ENCODE measurements at places on chromosomes 5 and 9.

GRCh38 chr5:36360307-36360706 is 58.6 kb upstream of the RANBP3L start:
- DNase-seq = no peak

DNA sequence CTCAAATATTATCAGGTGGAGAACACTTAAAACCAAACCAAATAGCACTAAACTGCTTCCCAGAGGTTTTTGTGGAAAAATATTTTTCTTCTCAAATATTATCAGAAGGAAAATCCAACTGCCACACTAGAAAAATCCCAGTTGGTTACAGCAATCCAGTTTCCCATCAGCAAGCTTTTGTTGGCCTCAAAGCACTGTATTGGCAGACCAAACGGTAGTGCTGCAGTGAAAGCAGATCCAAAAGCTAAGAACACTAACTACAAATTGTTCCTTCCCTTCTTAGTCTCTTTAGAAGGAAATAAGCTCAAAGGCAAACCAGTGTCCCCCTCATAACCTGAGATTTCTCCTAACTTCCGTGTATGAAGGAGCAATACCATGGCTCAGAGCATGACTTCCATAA is 105.3 kb downstream of the TRIM36 start:
- DNase-seq = no peak

DNA sequence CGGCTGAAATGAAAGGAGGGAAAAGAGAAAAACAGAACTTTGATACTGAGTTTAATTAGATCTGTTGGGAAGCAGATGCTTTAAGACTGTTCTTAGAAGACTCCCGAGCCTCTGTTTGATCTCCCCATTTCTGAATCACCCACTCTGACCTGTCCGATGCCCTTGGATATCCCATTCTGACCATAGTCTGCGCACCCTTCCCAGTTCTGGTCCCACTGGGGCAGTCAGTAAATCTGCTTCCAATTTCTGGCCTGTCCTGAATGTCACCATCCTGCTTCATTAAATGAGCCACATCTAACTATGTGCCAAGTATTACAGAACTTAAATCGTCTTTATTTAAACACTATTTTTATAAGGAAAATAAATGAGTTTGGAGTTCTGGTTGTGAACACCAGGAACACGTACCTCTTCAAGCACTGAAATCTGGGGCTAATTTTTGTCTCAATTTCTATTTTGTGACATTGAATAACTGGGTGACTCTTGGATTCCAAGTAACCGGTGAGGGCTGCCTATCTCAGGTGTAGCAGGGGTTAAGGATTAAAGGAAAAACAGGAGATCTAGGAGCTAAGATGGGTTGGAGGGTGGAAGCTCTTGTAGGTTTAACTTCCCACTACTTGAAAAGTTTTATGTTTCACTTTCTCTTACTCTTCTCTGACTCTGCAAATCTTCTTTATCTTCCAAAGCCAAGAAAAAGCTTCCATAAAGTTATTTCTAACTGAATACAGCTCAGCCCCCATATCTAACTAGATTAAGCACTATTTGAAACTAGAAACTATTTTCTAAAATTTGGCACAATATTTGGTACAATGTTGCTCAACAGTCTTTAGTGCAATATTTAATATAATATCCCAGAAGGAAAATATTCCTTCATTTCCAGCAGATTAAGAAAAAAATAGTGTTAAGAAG is 40.1 kb downstream of the ALDH1A1 start:
- DNase-seq = no peak

- DNase-seq = no peak
These were observed 51.0 kb downstream of the PTPDC1 start for GRCh38 chr9:94135222-94135621.

GRCh38 chr5:107893642-107894041 is 222.9 kb upstream of the EFNA5 start:
- no peak for DNase-seq

- DNase-seq = no peak
These were observed 281.8 kb downstream of the AOPEP start for GRCh38 chr9:95008151-95008771.

DNA sequence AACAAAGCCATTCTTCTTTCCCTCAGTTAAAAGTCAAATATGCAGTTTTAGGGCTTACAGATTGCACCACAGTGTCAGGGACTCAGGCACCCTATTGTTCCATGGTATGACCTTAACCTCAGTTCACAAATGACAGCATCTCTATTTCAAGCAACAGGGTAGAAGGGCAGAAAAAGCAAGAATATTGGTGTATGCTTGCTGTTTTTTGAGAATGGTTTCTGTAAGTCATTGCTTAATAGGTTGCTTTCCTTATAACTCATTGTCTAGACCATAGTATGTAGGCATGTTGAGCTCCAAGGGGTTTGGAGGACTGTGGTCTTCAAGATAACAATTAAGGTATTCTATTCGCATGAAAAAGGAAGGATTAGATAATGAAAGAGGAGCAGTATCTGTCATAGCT is 183.5 kb upstream of the EDIL3 start:
- no peak for DNase-seq

GRCh38 chr5:7795306-7795705 is 55.6 kb downstream of the CFAP90 start:
- DNase-seq = no peak

- peak; percentile 63 for DNase-seq
These were observed 925 bp downstream of the ABHD17B start for GRCh38 chr9:71909887-71910649.

DNA sequence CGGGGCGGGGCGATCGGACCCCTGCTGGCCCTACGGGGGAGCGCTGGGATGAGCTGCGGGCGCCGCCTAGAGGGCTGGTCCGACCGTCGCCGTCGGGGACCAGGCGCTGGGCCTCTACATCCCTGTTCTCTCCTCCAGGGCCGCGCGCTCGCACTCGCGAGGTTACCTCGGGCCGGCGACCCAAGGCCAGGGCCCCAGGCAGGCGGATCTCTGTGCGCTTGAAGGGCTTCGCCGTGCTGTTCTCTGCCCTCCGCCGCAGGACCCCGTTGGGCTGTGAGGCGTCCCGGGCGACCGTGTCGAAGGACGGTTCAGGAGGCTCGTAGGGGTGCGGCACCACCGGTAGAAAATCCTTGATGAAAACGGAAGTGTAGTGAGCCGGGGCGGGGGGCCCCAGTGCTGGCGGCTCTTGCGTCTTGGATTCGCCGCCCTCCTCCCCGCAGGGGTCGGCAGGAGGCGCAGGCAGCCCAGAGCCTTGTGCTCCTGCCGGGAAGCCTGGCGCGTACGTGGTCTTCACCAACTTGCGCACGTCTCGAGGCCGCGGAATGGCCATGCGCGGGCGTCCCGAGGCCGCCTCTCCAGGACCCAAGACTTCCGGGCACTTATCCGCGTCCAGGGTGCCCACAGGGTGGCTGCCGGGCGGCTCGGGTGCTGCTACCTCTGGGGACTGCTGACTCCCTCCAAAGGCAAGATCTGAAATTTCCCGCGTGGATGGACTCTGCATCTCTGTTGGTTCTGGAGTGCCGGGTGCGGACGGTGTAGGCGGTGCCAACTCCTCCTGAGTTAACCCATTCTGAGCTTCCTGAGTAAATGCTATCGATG is 2.0 kb downstream of the PROB1 start:
- peak; percentile 81 for DNase-seq

DNA sequence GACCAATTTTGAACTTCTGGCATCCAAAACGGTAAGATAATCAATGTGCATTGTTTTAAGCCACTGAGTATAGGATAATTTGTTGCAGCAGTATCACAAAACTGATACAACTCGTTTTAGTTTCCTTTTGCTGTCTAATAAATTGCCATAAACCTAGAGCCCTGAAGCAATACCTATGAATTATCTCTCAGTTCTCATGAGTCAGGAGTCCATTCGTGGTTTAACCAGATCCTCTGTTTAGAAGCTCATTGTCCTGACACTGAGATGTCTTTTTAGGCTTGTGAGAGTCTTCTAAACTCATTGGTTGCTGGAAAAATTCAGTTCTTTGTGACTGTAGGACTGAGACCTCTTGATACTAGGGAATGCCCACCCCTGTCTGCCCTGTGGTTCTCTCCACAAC is 262.9 kb downstream of the SEMA5A start:
- DNase-seq = no peak

DNA sequence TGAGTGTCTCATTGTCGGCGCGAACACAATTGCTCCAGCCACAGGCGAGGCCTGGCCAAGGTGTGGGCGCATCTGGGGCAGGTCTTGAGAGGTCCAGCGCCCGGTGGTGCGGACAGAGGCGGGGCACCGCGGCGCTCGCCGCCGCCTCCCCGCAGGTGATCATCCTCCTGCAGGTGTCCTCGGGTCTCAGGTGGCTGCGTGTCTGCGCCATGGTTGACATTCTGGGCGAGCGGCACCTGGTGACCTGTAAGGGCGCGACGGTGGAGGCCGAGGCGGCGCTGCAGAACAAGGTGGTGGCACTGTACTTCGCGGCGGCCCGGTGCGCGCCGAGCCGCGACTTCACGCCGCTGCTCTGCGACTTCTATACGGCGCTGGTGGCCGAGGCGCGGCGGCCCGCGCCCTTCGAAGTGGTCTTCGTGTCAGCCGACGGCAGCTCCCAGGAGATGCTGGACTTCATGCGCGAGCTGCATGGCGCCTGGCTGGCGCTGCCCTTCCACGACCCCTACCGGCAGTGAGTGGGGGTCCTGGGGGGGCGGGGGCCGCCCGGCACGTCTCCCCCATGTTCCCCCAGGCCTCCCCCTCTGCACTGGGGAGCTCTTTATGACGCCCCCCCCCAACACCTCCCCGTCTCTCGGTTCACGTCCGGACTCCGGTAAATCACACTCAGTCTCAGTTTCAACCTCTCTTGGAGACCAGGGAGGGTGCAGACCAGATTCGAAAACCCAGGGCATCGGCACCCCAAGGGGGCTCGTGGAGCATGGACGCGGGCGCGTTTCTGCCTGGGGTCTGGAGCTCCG is 446 bp downstream of the NXNL2 start:
- no peak for DNase-seq

DNA sequence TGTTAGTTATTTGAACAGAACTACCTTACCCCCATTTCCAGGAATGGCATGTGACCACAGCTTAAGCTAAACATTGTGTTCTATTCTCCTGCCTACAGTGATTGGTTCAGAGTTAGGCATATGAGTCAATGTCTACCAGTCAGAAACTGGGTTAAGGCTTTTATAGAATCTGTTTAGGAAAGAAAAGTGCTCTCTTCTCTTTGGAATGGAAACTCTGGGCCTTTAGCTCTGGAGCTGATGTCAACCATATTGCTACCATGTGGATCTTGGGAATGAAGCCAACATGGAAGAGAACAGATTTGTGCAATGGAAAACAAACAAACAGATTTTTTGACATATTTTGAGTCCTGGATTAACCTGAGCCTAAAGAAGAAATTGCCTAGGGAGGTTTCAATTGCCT is 488.9 kb upstream of the TNC start:
- no peak for DNase-seq

DNA sequence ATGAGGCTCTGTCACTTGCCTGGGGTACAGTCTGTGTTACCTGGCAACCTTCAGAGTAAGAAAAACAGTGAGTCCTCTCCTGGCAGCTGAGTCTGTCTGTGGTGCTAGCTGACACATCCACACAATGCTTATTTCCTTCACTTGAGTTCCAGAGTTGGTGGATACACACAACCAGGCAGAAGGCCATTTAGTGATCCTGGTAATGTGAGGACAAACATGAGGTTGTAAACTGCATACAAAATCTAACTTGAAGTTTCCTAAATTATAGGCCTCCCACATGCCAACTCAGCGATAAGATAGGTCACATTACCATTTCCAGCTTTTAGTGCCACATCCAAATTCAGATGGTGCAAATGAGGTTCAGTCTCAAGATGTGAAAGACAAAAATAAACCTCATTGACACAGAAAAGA is 125.5 kb downstream of the DCP2 start:
- no peak for DNase-seq

GRCh38 chr5:89010512-89010911 is 127.5 kb upstream of the MEF2C start:
- no peak for DNase-seq

Measured in stimulated activated CD4-positive, alpha-beta T cell treated with anti-CD3 and anti-CD28 coated beads, Interleukin-2, amount 100 ng/mL, for 24 hours (primary cell).